GM04504 (cell line): ENCODE measurements at places on chromosomes 6 and 20.

GRCh38 chr6:72080260-72080941, 194.1 kb downstream of the RIMS1 start:
- DNase-seq: no peak

GRCh38 chr20:59015411-59015810, 3.8 kb upstream of the TUBB1 start:
- DNase-seq: no peak

- DNase-seq: no peak
Observed at GRCh38 chr6:159676890-159677505, 16.0 kb downstream of the SOD2 start.

- no peak for DNase-seq
Observed at GRCh38 chr6:7996538-7997111, 67.6 kb downstream of the BLOC1S5 start.

DNA sequence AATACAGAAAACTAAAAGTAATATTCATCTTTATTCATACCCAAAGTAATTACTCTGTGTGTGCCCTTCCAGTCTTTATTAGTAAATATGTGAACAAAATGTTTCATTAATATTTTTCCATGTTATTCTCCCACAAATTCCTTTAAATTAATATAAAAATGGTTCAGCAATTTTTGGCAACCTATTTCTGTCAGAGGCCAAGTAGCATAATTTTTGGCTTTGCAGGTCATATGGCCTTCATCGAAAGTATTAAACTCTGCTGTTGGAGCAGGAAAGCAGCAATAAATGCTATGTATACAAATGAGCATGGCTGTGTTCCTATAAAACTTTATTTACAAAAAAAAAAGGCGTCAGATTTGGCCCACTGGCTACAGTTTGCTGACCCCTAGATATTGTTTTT, 16.1 kb downstream of the ZC2HC1B start:
- DNase-seq: no peak

- DNase-seq: no peak
Observed at GRCh38 chr6:165559632-165560031, 103.4 kb downstream of the PDE10A start.

- no peak for DNase-seq
Observed at GRCh38 chr6:129981598-129981997, 36.8 kb upstream of the L3MBTL3 start.

- peak; percentile 88 for DNase-seq
Observed at GRCh38 chr20:57698116-57698866, 11.5 kb downstream of the PMEPA1 start.

DNA sequence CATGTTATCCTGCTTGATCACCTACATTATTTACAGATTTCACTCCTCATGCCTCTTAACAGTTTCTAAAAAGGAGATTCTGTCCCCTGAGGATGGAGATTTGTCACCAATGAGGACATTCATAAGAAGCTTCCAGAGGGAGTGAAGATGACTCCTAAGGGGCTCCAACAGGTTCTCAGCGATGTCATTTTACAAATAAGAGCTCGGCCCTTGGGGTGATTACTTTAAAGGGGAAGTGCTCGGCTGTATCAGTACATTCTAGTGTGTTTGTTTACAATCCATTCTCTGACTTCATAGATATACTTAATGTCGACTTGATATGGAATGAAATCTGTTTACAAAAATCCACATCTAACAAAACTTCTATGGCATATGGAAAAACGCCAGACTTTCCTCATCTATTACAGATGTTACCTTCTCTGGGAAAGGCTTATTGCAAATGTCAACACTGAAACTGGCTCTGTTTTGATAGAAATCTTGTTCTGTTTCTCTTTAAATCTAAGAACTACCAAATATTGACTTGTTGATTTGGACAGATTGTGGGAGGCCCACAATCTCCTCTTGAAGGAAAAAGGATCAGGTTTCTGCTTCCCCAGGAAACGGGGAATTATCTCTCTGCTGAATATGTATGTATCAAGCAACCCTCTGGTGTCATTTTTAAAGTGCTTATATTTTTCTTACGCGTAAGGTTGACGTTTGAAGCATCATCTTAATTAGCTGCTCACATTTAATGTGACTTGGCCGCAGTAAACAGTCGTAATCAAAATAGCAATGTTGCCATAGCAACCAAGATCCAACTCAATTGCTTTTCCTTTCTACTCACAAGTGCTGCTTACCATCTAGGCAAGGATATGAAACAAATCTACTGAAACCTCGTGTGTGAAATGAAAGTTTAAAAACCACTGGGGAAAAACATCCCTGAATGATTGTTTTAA, 95.7 kb downstream of the SHLD1 start:
- DNase-seq: no peak

GRCh38 chr6:232982-233640, 59.2 kb upstream of the DUSP22 start:
- no peak for DNase-seq

DNA sequence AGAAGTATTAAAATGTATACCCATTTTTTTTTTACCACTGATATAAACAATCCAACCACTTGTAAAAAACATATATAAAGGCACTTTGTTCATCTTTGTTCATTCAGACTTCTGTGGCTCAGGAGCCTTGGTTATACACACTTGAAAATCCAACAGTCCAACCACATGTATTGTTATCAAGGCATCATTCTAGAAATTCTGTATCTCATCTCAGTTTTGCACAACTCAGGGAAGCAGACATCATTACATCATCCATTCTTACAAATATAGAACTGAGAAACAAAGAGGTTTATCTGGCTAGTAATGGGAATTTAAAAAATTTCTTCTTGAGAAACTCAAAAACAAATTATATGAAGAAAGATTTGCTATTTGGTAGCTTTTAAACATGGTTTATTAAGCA, 88.1 kb downstream of the HMGCLL1 start:
- DNase-seq: no peak

- DNase-seq: no peak
Observed at GRCh38 chr6:41659935-41660334, 21.7 kb downstream of the MDFI start.

DNA sequence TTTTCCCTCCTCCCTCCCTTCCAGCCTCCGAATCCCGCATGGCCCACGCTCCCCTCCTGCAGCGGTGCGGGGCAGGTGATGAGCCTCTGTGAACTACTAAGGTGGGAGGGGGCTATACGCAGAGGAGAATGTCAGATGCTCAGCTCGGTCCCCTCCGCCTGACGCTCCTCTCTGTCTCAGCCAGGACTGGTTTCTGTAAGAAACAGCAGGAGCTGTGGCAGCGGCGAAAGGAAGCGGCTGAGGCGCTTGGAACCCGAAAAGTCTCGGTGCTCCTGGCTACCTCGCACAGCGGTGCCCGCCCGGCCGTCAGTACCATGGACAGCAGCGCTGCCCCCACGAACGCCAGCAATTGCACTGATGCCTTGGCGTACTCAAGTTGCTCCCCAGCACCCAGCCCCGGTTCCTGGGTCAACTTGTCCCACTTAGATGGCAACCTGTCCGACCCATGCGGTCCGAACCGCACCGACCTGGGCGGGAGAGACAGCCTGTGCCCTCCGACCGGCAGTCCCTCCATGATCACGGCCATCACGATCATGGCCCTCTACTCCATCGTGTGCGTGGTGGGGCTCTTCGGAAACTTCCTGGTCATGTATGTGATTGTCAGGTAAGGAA, at the start of gene OPRM1:
OPRM1 (plus strand) TSS at position 10 of the 612 bp plus-strand sequence; CDS start at position 315, 305 bp downstream.
- no peak for DNase-seq

- peak; percentile 56 for DNase-seq
Observed at GRCh38 chr6:105898286-105898685, 187.8 kb upstream of the PRDM1 start.

- no peak for DNase-seq
Observed at GRCh38 chr6:165969184-165969583, 198.5 kb downstream of the TBXT start.

DNA sequence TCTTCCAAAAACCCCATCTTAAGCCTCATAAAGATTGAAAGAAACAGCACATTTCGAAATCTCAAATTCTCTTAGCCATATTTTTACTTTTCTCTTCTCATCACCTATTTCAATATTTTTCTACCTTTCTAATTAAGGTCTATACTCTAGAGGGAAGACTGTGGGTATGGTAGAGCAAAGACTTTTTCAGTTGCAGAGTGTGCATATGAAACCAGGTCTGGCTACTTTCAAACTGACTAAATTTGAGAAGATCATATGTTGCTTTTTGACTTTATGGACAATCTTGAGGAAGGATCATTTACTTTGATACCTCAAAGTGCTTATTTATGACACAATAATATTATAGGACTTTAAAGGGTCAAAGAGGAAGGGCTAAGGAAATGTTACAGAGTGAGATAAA, 20.7 kb downstream of the FILIP1 start:
- DNase-seq: no peak

DNA sequence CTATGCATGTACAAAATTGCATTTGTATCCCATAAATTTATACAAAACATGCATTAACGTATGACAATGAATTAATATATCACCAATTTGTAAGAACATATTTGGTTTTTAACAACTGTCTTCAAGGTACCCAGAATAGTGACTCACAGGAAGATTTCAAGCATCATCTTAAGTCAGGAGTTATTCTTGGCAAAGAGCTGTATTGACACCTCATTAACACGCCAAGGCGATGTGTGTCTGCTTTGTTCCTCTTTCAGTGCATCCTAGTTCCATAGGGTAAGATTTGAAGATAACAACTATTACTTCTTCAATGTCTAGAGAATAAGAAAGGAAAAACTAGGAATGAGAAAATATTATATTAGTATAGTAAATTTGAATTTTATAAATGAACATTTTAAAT, 35.8 kb upstream of the TPD52L1 start:
- no peak for DNase-seq

DNA sequence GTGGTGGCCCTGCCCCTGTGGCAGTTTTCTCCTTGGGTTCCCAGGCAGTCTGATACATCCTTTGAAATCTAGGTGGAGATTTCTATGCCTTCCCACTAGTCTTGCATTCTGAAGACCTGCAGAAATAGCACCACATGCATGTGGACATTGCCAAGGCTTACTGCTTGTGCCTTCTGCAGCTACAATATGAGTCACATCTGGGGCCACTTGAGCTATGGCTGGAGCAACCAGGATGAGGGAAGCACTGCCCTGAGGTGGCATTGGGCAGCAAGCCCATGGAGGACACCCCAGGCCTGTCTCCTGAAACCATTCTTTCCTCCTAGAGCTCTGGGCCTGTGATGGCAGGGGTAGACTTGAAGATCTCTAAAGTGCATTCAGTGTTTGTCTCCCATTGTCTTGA, 15.7 kb upstream of the HLA-DQB2 start:
- no peak for DNase-seq

GRCh38 chr6:41191569-41191968, 9.4 kb downstream of the TREML2 start:
- DNase-seq: no peak

- DNase-seq: no peak
Observed at GRCh38 chr6:117771403-117771802, 96.1 kb downstream of the NUS1 start.

DNA sequence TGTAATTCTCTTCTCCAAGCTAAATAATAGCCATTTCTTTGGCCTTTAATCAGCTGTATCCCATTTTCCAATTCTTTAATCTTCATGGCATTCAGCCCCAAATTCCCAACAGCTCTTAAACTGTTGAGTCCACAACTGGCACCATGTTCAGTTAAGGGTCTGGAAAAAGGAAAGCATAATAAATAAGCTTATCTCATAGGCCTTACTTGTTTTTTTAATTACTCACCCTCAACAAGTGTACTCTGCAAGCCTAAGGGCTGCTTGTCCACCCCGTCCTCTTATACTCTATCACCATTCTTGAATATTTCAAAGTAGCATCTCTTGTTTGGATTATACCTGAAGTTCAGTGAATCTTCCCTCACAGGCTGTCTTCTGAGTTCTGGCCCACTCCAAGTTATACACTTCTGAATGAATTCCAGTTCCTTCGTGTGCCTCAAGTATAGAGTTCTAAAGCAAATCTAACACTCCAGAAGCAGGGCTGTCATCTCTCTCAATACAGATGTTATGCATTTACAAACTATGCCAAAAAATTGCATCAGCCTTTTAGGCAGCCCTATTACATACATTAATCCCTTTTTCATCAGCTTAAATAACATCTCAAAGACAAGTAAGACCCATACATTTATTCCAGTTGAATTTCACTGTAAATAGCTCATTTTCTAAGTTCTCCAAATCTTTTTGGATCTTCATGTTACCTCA, 98.7 kb downstream of the COL21A1 start:
- DNase-seq: no peak

GRCh38 chr20:62405108-62405980, 1.7 kb downstream of the CABLES2 start:
- peak; percentile 15 for DNase-seq

- no peak for DNase-seq
Observed at GRCh38 chr20:17298171-17298570, 71.3 kb downstream of the PCSK2 start.

DNA sequence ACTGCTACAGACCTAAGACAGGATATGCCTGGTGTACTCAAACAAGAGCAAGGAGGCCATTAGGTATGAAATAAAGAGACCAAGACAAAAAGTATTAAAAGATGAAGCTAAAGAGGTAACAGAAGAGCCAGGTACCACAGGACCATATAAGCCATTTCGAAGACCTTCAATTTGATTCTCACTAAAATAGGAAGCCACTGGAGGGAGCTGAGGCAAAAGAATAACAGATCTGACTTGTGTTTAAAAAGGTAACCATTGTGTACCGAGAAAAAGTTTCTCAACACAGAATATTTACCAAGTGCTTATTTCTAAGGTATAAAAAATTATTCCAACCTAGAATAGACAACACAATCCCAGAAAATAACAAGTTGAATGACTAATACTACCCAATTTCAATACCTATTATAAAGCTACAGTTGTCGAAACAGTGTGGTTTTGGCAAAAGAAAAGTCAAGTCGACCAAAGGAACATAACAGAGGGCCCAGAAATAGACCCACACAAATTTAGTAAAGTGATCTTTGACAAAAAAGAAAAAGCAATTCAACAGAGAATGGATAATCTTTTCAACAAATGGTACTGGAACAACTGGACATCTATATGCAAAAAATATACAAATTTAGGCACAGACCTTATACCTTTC, 125.3 kb upstream of the DST start:
- no peak for DNase-seq

- DNase-seq: no peak
Observed at GRCh38 chr6:24667378-24667803, 514 bp downstream of the ACOT13 start.

- no peak for DNase-seq
Observed at GRCh38 chr6:134309983-134310605, 7.8 kb downstream of the SGK1 start.

DNA sequence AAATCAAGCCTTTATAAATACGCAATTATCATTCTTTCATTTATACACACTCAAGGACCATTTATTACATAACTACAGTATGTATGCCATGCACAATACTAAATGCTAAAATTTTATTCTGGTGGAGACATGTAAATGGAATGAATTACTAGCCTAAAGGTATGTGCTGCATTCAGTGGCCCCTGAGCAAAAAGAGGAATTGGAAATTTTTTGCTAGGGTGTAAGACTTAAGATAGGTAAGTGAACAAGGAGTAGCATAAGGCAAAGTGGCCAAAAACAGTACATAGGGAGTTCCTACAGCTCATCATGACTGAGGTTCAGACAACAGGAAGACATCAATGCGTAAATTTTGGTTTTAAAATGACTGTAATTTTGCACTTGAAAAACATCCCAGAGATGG, 2.3 kb upstream of the MTFR2 start:
- DNase-seq: no peak
